ENCODE measurements at places on chromosomes 13 and 19.

- DNase-seq = no peak
Measured at GRCh38 chr19:13134626-13135025, 15.5 kb downstream of the STX10 start.

- DNase-seq = no peak
Measured at GRCh38 chr13:77028202-77028601, 1.2 kb upstream of the FBXL3 start.

GRCh38 chr19:42121656-42122069 lies 10.6 kb downstream of the POU2F2 start:
- DNase-seq = no peak

DNA sequence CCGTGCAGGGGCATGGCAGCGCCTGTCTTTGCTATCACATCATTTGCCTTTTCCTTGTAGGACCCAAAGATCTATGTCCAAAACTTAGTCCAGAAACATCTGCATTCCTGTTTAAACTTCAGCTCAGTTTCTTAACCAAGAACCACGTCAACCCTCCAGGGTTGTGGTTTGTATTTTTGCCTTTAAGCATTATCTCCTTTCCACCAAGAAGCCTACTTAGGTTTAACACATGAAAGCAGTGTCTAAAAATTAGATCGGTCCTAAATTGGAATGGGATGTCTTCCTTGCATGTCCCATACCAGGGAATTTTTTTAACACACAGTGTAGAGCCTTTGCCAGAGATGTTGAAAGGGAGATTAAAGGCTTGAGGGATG lies 38.8 kb downstream of the DHRS12 start:
- DNase-seq = no peak

- DNase-seq = no peak
Measured at GRCh38 chr19:12778905-12779161, 3.5 kb upstream of the HOOK2 start.

- DNase-seq = no peak
Measured at GRCh38 chr13:27889471-27889870, 30.3 kb upstream of the PDX1 start.

DNA sequence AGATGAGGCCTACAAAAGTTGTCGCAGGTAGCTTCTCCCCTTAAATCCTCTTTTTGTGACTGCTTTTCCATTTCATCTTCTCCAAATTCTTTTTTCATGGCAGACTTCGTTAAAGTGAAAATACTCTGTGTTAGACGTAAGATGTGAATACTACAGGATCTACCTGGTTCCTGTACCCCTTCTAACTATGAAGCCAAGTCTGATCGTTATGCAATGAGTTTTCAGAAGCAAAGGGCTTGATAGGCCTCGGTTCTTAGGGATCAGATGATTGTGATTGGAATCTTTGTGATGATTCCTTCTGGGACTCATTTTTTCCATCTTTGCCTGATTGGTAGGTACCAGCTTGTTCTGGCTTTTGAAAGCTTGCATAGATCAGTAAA lies 86.9 kb downstream of the PCCA start:
- no peak for DNase-seq

DNA sequence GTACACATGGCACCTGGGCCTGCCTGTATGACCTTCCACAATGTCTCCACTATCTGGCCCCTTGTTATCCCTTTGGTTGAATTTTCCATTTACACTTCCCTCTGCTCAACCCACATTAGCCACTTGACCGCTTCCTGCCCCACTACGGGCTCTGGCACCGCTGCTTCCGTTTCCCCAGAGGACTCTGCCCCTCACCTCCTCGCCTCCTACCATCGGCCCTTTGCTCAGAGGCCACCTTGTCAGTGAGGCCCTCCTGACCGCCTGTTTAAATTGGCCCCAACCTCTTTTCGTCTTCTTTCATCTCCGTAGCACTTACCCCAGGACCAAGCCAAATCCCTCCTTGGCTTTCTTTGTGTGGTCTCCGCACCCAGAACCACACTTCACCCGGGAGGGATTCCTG lies 47.4 kb downstream of the SOX1 start:
- DNase-seq = no peak

DNA sequence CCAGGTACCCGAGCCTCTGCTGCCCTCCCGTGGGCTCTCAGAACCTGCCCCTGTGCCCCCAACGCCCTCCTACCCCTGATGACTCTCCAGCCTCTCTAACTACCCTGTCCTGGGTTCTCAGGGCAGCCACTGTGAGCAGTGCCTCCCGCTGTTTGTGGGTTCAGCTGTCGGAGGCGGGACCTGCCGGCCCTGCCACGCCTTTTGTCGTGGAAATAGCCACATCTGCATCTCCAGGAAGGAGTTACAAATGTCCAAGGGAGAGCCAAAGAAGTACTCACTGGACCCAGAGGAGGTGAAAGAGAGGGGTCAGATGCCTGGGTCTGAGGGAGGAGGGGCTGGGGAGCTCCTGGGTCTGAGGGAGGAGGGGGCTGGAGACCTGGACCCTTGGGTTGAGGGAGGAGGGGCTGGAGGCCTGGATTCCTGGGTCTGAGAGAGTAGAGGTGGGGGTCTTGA lies 20.0 kb downstream of the CNFN start:
- DNase-seq = no peak

GRCh38 chr19:2170987-2171348 lies 7.2 kb downstream of the DOT1L start:
- DNase-seq = no peak

DNA sequence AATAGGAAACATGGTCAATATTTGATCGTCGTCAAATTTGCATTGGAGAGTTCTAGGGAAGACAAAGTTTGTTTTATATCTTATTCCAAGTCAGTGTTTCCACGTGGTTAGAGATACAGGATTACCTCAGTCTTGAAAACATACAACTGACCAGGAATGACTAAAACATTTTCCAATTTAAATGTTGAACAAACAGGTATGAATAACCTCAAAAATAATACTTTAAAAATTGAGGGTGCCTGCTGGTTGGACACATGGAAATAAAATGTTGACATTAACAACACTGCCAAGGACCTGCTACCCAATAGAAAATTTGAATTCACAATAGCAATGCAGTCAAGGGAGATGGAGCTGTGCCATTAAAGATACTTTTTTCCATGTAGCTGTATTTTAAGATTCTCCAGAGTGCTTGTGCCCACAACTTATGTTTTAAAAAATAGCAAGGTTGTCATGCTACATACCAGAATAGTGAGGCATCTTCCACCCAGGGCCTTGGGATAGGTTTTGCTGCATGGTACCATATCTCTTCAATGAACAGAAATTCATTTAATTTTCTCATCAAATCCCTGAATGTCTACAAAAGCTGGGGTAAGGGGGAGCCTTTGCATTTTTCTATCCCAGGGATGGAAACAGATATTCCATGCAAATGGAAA lies 260.8 kb downstream of the EFNB2 start:
- no peak for DNase-seq

All from omental fat pad (tissue), 4 donors.